ENCODE measurements at places on chromosomes 7 and 10.

DNA sequence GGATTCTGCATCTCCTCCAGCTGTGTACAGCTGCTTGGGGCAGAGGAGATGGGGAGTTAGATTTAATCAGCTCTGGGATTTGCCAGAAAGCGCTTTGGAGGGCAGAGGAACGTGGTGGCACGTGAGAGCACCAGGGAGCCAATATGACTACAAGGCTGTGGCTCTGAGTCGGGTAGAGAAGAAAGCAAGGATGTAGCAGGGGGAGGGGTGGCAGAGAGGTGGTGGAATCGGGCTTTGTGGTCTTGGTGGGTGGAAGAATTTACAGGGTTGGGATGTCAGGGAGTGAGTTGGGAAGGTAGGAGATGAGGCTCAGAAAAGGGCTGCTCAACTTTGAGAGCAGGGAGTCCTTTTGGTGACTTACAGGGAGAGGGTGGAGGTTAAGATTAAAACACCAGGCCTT lies 113.6 kb downstream of the CCNY start:
- no peak for DNase-seq

DNA sequence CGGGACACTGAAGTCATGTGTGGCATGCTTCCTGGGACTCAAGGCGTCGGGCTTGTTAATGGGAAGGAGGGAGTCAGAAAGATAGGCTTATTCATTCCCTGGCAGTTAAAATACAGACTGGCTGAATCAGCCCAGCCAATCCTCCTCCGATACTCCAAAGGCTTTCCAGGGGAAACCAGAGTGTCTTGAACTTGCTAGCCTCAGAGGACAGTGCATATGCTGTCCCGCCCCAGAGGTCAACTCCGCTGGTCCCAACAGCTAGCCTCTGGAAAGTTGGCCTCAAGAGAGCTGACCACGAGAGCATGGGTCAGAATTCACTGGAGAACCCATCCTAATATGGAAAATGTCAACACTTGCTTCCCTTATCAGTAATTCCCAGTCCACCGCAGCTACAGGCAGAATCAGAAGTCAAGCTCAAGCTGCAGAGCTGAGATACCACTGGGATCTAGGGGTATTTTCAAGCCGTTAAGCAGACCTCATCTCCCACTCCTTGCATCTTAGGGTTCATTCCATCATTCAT lies 43.0 kb downstream of the ELMO1 start:
- DNase-seq: no peak

GRCh38 chr7:130700760-130701159 lies 14.4 kb upstream of the TSGA13 start:
- DNase-seq: no peak

DNA sequence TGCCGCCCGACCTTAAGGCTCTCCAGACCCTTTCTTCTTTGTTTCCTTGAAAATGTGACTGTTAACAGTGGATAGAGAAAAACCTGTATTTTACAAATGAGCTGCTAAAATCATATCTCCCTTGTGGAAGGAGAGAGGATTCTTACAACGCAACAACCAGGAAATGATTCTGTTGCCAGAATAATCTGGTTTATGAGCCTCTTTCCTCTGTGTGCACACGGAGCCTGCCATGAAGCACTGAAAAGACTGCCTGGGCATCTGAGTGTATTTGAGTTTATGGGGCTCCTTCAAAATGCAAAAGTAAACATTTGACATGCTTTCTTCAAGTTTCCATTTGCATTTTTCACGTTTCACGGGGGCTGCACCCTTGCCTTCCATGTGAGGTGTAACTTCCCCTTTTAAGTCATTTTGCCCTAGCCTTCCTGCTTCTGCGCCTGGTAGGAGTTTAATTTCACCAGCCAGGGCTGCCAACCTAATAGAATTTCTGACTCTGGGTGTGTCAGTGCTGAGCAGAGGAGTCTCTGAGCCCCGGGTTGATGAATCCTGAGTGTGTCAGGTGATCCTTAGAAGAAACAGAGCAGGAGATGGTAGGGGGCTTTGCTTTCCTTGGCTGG lies 101.2 kb downstream of the GRB10 start:
- DNase-seq: no peak

DNA sequence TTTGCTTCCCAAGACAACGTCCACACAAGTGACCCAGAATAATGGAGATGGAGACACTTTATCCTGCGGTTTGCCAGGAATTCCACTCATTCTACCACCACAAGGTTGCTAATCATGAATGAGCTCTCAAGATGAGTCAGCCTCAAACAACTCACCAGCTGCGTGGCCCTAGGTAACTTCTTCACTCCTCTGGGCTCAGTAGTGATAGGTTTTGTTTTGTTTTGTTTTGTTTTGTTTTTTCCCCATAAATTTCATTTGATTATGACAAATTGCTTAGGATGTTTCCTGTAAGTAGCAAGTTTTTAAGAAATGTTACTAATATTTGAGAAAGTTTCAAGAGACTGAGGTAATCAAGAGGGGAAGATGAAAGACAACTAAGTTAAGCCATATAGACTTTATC lies 286.8 kb downstream of the PARD3 start:
- DNase-seq: no peak

- no peak for DNase-seq
Measured at GRCh38 chr7:143391462-143392404, 10.6 kb downstream of the ZYX start.

DNA sequence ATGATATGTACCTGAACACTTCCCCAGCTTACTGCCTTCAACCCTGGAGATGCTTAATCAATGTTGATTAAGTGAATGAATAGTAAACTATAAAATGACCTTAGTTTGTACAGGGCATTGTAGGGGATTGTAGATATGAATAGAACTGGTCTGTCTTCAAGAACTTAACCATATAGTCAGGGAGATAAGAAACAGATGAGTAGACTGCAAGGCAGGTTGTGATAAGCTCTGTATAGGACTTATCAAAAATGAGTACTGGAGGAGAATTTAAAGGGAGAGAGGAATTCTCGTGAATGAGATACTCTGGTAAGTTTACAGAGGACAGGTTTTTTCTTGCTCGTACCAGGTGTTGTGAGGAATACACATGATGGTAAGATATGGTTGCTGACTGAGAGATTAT lies 27.6 kb downstream of the SGPL1 start:
- DNase-seq: no peak

DNA sequence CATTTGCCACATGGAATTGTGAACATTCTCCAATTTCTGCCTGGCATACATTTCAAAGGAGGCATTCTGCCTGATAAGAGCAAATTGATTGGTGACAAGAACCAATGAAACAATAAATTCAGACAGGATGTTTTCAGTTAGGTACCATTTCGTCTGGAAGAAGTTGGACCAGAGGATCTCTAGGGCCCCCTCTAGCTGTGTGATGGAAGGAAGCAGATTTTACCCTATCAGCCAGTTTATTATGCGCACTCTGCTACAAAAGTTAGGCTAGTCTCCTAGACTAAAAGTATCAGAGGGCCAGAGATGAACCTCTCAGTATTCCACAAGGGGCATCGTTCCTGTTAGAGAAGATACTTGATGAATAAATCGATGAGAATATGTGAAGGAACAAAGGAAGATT lies 118.0 kb downstream of the BUB3 start:
- no peak for DNase-seq

DNA sequence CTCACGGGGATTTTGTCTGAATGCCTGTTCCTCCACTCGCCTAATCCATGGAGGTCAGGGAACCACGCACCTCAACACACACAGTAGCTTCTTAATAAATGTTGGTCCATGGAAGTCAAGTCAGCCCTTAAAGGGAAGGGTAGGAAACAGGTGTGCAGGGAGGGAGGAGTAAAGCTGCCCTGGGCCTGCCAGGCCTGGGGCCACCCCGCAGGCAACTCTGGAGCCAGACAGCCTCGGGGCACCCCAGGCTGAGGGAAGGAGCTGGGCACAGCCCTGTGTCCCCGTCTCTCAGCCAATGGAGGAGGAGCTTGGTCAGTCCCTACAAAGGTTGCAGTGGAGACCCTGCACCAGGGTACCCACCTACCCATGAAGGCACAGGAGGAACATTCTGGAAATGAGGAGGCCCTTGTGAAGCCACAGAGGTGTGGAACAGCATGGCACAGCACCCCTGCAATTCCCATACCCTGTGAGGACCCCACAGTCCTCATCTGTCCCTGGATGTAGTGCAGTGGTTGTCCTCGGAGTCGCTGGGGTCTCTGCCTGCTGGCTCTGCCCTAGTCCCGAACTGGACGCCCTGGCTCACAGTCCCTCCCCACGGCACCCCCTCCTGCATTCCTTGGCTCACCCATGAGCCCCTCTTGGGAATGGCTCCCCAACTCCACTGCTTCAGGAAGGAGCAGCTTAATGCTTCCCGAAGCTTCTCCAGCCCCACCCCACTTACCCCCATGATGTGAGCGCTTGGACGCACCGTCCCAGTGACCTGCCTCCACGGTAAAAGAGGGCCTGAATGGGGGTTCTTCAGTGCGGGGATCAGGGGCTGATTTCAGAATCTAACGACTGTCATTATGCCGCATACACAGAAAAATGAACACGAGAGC lies 79.2 kb upstream of the INSIG1 start:
- no peak for DNase-seq

DNA sequence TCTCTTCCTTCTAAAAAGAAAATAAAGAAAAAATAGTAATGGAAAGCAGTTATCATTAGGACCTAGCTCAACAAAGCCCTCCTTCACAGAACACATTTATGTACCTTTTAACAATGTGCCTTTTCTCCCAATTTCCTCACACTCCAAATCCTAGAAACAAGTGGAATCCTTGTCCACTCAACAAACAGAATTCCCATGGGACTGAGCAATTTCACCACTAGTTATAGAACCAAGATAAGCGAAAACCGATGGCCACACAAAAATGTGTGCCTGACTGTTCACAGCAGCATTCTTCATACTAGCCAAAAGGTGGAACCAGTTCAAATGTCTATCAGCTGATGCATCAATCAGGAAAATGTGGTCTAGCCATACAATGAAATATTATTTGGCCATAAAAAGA lies 17.3 kb downstream of the DCLRE1C start:
- DNase-seq: no peak

DNA sequence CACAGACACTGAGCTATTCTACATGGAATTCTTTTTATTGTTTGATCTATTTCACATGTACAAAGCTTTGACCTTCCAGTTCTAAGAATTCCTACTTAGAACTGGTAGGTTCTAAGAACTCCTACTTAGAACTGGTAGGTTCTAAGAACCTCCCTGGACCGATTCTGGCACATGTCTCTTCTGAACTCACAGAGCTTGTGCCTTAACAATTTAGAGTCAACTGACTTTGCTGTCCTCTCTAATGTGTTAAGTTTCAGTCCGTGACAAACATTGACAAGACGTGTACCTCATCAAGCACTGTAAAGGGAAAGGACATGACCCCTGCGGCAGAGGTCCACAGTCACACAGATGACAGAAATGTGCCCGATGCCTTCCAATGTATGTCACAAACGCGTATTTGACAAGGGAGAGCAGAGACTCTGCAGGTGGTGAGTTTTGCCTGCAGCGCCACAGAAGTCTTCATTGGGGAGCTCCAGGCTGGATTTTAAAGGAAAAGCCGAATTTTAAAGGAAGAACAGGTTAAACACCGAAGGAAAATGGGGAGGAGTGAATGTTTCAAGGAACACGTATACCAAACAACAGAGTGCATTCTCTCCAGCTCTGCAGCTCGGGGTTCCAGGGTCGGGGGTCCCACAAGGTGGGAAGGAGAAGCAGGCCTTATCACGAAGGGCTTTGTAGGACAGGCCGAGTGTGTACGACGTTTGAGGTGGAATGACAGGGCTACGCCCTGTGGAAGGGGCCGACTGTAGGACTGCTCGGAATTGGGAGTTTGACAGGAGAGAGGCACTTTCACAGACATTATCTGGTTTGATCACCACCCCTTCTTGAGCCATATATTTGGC lies 161.1 kb upstream of the KLF14 start:
- DNase-seq: no peak

GRCh38 chr7:105355701-105356100 lies 33.0 kb downstream of the SRPK2 start:
- no peak for DNase-seq

Data from activated CD8-positive, alpha-beta memory T cell treated with anti-CD3 and anti-CD28 coated beads for 1 hour (primary cell).